Astrocyte (in vitro differentiated cells and primary cell): ENCODE measurements at places on chromosomes 1 and 21. TPM values are rescaled to one million over a fixed set of nuclear protein-coding genes. Genes with fewer than 3 reads are reported as not detected.

SLC44A5 gene
- total RNA-seq, result 1.6 and 2.2 TPM in 2 replicates

CITED4 gene
- total RNA-seq, result 4.8 and 7.1 TPM in 2 replicates

FAM72B gene
- 2.9 and 3.4 TPM in 2 replicates for total RNA-seq

CR1L gene
- total RNA-seq, result not detected in 2 replicates

TTC4 gene
- 18.4 and 18.8 TPM in 2 replicates for total RNA-seq

DNA sequence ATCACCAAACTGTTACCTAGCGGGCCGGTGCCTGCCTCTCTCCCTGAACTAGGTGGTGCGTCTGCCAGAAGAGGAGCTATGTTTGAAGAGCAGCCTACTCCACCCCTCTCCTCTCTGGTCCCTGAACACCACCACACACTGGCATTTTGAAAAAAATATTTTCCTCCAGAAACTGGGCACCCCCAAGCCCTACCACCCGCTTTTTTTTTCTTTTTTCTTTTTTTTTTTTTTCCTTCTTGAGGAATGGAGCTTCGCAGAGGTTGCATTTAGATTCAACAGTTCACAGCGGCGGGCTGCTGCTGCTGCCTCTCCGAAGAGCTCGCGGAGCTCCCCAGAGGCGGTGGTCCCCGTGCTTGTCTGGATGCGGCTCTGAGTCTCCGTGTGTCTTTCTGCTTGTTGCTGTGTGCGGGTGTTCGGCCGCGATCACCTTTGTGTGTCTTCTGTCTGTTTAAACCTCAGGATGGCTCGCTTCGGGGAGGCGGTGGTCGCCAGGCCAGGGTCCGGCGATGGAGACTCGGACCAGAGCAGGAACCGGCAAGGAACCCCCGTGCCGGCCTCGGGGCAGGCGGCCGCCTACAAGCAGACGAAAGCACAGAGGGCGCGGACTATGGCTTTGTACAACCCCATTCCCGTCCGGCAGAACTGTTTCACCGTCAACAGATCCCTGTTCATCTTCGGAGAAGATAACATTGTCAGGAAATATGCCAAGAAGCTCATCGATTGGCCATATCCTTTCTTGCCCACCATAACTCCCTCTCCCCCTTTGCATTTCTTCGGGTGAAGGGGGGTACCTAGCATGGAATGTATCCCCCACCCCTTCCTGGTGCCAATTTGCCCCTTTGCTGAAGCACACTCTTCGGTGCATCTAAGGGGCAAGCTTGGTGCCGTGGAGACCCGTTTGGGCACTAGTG, at the start of gene CACNA1E:
CACNA1E (plus strand) TSS at position 233 of the 911 bp plus-strand sequence; CDS start at position 461, 228 bp downstream.
- H3K4me3 ChIP-seq, result peak within 1 kb of the TSS; percentile 10
- H3K27me3 ChIP-seq, result peaks cover 60% of the 10 kb centered on the region
- H3K4me1 ChIP-seq, result no peaks in the 10 kb centered on the region
- H3K27ac ChIP-seq, result no peak within 1 kb of the TSS

GRCh38 chr1:154902938-154903566, 33.0 kb upstream of the KCNN3 start:
- H3K4me3 ChIP-seq, result no peak overlapping the region
- no peaks in the 10 kb centered on the region for H3K36me3 ChIP-seq
- no peaks in the 10 kb centered on the region for H3K27me3 ChIP-seq

GRCh38 chr1:66731170-66731865, 20.9 kb upstream of the DYNLT5 start:
- H3K36me3 ChIP-seq, result no peaks in the 10 kb centered on the region
- no peak overlapping the region for H3K4me3 ChIP-seq
- H3K27ac ChIP-seq, result no peak overlapping the region
- H3K4me1 ChIP-seq, result no peaks in the 10 kb centered on the region

DNA sequence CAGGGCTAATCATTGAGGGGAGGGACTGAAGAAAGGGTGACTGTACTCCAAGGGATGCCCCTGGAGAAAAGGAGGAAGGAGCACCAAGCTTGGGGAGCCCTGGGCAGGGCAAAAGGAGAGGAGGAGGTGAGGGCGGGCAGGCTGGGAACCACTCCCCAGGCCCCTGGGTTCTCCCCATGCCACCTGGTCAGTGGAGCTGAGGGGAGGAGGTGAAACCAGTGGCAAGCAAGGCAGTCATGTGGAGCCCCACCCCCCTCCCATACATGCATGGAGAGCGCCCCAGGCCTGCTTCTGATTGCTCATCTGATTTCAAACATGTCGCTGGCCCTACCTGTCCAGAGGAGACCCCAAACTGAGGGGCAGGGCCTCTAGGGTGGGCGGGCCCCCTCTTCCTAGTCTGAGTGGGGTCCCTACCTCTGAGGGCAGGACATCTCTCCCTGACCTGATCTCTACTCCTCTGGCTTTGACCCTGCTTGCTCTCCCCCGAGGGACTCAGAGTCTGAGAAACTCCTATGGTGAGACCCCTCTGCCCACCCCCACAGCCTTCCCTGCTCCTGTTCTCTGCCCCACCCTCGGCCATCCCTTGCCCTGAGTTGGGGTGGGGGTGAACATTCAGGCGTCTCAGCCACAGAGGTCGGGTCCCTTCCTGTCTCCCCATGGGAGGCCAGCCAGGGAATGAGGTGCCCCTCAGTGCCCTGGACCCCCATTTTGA, 18.6 kb downstream of the INSRR start:
- H3K4me3 ChIP-seq, result no peak overlapping the region
- peaks cover 56% of the 10 kb centered on the region for H3K27me3 ChIP-seq
- no peak for DNase-seq
- H3K27ac ChIP-seq, result no peak overlapping the region
